ENCODE measurements at places on chromosomes 7 and 10.
A peak's percentile ranks its signal among the peaks of the same experiment; 100 is the strongest.

DNA sequence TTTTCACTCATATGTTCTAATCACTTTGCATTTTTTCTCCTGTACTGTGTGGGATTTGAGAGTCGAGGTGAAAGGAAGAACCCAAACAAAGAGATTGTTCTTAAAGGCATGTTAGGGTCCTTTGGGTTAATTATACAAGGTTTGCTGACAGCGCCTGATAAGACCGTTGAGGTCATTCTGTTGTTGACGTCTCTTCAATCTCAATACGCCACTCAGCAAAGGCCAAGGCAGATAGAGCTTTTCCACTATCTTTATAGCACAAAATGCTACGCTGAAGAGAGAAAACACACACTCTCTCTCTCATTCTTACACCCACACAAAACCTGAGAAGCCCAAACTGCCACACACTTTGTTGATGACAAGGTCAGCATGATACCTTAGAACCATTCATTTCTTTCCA lies 228.7 kb downstream of the CNTNAP2 start:
- DNase-seq: no peak

DNA sequence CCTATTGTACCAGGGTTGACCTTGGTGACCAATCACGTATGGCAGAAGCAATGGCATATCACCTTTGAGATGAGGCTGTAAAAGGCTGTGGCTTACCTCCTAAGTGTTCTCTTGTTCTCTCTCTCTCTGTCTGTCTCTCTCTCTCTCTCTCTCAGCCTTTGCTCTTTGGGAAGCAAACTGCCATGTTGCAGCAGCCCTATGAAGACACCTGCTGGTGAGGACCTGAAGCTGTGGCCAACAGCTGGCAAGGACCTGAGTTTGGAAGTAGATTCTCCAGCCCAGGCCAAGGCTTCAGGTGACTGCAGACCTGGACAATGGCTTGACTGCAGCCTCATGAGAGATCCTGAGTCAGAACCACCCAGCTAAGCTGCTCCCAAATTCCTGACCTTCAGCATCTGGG lies 161.4 kb downstream of the GPAM start:
- no peak for DNase-seq

GRCh38 chr10:126690534-126690933 lies 20.0 kb upstream of the C10orf90 start:
- DNase-seq: no peak

GRCh38 chr10:113103131-113103840 lies 153.2 kb downstream of the TCF7L2 start:
- peak; percentile 78 for DNase-seq

GRCh38 chr10:27584302-27584701 lies 80.2 kb downstream of the RAB18 start:
- no peak for DNase-seq

DNA sequence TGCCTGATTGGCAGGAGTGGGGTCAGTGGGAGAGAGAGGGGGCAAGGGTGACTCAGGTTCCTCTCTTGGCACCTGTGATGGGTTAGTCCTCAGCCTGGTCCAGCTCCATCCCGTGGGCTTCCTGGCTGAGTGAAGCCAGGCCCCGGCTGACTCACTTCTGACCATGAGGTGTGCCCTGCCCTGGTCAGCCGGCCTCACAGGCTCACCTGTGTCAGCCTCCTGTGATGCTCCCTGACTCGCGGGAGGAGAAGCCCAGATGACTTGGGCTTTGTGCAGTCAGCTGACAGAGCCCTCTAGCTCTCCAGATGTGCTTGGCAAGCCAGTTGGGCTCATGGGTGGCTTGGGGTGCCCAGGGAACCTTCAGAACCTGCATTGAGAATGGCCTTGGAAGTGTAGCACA lies 16.0 kb upstream of the PPIF start:
- no peak for DNase-seq

DNA sequence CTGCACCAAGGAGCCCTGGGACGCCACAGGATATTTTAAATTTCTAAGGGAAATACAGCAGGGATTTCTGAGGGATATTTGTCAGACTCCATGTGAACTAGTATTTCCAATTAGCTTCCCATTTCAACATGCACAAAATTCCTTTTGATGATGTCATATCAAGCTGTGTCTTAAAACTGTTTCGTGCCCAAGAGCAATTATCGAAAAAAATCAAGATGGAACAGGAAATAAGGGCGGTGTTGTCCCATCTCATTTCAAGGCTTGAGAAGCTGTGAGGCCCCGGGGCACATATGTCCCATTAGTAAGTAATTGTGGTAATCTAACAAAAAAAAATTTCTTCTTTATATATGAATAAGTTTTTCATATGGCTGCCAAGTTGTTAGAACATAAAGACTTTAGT lies 47.4 kb downstream of the PPP1R17 start:
- peak; percentile 31 for DNase-seq
